ENCODE measurements at places on chromosomes 13 and 19.

- peak; percentile 32 for DNase-seq
Observed at GRCh38 chr13:42328672-42329071, 56.7 kb downstream of the AKAP11 start.

DNA sequence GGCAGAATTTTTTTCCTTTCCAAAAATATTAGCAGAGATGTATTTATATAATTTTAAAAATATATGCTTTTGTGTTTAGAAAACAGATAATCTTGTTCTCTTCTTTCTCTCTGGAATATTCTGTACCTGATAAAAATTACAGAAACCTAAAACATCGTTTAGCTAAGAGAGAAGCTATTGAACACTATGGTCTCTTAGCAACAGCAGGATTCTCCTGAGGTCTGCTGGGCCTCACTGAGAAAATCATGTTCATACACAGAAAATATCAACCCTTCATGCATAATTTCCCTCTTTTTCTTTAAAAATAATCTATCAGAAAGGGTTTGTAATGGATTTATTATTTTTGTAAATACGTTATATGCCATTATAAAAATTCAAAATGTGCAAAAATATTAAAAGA, 242.2 kb downstream of the DCLK1 start:
- no peak for DNase-seq

DNA sequence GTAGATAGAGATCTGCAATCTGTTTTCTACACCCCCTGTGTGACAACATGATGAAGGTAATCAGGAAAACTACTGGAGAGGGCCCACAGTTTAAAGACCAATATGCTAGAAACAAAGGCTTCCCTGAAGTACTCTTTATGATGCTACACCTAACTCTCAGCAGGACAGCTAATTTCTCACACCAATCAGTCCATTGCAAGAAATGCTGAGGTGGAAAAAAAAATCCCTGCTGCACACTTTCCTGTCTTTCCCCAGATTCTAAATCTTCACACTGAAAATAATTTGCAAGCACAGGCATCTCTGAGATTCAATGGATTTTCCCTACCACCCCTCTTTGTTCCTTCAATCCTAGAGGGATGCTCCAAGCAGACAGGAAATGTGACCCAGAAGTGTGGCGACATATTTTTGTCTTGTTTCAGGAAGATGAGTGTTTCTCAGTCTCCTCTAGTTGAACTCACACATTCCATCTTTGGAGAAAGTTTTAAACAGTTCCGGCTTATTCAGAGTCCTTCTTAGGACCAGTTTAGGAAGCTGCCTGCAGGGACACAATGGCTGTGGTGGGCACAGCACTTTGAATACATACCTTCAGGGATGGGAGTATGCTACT, 671.6 kb downstream of the DIAPH3 start:
- DNase-seq: no peak

DNA sequence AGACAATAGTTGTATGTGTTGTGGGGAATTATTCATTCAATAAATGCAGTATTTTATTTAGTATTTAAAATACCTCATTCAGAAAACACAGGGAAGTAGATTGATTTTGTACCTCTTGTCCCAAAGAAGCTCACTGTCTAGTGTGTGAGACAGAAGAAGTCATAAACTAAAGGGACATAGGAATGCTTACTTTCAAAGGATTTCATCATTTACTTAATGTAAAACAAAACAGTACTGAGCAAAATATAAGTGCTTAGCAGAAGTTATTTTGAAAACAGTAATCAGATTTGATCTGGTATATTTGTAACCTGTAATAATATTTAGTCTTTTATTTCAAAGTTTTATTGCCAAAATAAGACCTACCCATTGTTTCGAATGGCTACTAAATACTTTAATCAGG, 117.9 kb downstream of the TDRD3 start:
- no peak for DNase-seq

DNA sequence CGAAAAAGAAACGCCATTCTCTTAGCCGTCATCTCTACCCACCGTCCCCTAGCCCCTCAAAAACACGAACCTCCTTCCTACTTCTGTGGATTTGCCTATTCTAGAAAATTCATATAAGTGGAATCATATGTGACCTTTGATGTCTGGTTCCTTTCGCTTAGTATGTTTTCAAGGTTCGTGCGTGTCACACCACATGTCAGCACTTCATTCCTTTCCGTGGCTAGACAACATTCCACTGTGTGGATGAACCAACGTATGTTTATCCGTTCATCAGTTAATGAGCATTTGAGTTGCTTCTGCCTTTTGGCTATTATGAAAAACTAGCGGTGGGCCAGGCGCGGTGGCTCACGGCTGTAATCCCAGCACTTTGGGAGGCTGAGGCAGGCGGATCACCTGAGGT, 14.0 kb upstream of the PPP1R12C start:
- no peak for DNase-seq

GRCh38 chr13:48156466-48156865, 61.6 kb upstream of the MED4 start:
- no peak for DNase-seq

- DNase-seq: peak; percentile 57
Observed at GRCh38 chr13:77507931-77508776, 27.4 kb upstream of the SCEL start.

DNA sequence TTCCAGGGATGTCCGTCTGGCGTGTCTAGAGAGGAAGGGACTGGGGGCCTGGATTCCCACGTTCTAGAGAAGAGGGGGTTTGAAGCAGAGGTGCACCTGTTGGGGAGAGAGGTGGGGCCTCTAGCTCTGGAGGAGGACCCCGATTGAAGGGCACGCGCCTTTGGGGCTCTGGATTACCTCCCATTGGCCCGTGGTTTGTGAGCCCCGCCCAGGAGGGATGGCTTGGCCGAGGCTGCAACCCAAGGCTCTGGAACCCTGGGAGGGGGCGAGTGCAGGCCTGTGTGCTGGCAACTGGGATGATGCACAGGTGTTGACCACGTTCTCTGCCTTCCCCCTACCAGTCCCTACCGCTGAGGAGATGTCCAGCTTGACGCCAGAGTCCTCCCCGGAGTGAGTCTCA, 20.2 kb downstream of the TMEM150B start:
- no peak for DNase-seq

GRCh38 chr13:98998831-98999638, 21.2 kb upstream of the DOCK9 start:
- peak; percentile 27 for DNase-seq

- DNase-seq: no peak
Observed at GRCh38 chr19:38417544-38418506, 8.2 kb downstream of the RASGRP4 start.

GRCh38 chr13:28355822-28356371, 139.0 kb downstream of the FLT1 start:
- DNase-seq: peak; percentile 91

- DNase-seq: no peak
Observed at GRCh38 chr19:4671185-4671851, 1.2 kb upstream of the MYDGF start.

- DNase-seq: no peak
Observed at GRCh38 chr19:10918359-10918758, 10.1 kb downstream of the YIPF2 start.

DNA sequence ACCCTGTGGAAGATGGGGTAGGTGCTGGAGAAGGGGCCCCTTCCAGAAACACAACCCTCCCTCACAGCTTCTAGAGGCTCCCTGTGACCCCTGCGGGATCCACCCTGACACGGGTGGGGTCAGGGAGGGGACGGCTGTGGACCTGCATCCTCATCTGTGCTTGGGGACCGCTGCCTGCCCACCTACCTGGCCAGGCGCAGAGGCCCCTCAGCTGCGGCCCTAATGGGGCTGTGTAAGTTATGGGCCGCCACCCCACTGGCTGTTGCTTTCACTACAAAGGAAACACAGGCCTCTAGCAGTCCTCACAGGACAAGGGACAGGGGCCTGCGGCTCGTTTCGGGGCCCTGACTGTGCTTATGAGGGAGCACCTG, 7.0 kb upstream of the CTXN1 start:
- DNase-seq: no peak

GRCh38 chr13:75506018-75506417, 24.0 kb upstream of the TBC1D4 start:
- DNase-seq: no peak

- DNase-seq: no peak
Observed at GRCh38 chr13:102261809-102262208, 140.0 kb downstream of the FGF14 start.

DNA sequence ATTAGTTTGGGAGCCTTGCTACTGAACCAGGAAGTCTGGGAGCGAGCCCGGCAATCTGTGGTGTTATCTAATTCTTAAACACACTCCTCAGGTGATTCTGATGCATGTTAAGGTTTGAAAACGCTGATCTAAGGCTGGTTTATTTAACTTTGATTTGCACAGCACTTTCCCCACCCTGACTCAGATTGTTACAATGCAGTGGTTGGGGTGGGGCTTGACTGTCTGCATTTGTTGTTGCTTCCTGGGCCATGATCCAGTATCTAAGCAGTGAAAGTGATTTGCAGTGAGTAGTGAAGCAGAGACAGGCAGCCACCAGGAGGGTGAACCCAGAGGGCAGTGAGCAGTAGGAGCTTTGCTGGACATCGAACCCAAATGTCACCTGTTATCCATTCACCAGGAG, 81.6 kb upstream of the ARGLU1 start:
- peak; percentile 29 for DNase-seq

DNA sequence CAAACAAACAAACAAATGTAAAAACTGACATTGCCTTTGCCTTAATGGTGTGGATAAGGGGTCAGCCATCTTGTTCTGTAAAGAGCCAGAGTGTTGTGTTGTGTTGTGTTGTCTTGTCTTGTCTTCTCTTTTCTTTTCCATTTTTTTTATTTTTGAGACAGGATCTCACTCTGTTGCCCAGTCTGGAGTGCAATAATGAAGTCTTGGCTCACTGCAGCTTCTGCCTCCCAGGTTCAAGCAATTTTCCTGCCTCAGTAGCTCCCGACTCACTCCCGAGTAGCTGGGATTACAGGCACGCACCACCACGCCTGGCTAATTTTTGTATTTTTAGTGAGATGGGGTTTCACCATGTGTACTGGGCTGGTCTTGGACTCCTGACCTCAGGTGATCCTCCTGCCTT, 27.8 kb downstream of the TIMM13 start:
- DNase-seq: no peak

DNA sequence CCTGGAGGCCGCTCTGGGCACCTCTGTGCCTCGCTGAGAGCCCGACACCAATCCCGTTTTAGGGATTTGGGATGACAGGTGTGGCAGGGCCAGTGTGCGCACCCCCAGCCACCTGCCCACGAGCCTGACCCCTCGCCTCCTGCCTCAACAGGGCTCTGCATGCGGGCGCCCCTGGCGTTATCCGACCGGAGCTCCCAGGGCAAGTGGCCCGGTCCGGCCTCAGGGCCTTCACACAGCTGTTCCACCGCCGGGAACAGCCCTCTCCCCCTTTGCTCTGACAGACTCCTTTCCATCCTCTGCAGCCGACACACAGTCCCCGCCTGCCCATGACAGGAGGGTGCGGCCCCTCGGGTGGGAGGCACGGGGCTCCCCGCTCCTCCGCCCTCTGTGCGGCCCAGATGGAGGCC, 7.1 kb upstream of the WDR18 start:
- no peak for DNase-seq

DNA sequence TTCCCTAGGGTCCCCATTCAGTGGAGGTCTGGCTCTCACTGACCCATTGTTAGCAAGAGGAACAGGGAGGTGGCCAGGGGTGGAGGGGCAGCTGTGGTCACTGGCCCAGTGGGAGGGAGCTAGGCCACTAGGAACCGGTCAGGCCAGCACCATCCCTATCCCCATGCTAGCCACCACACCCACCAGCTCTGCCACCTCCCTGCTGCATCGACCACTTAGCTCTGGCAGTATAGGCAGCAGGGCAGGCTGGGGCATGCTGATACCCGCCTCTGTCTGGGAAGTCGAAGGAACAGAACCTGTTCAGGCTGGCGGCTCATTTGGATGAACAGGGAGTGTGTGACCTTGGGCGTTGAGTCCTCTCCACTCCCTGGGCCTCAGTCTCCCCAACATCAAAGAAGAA, 4.7 kb downstream of the PPP1R13L start:
- no peak for DNase-seq

GRCh38 chr13:45370922-45371406, 30.0 kb upstream of the TPT1 start:
- peak; percentile 88 for DNase-seq

DNA sequence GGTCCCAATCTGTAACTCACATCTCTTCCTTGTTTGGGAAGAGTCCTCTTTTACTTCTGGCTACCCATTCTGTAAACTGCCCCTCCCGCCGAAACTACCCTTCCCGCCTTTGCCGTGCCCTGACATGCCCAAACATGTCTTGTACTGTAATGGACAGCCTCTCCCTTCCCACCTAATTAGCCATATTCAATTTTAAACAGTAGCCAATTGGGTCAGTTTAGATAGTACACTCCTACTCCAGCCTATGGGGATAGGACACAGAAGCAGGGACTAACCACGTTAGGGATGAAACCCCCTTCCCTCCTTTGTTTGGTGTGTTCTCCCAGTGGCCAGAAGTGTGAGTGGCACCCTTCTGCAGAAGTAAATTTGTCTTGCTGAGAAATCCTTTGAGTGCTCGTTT, 34.2 kb downstream of the SACS start:
- DNase-seq: no peak

GRCh38 chr19:10270180-10270615, 722 bp upstream of the ICAM1 start:
- peak; percentile 53 for DNase-seq

DNA sequence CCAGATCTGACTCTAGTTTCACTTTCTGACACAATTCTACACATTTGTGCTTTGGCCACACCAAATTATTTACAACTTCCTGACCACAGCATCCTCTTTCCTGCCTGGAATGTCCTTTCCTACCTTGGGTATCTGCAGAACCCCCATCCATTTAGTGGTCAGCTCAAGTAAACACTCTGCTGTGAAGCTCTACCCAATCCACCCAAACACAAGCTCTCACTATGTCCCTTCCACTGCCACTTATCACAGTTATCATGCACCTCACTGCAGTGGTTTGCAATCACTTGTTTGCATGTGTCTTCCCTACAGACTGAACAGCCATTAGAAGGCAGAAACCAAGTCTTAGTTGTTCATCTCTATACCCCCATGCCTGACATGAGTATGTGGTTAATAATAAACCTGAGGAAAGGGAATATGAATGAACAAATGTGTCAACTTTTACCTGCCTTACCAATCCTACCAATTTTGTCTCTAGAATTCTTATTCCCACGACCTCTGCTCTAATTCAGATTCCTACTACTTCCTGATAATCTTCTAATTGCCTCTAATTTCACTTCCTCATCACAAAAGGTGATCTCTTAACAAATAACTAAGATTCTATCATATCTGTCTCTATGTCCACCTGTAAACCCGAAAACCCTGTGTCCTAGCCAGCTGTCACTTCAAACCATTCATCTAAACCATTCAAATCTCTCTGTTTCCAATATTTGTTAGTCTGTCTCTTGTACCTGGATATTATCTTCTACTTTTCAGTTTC, 25.1 kb downstream of the LNX2 start:
- DNase-seq: no peak

- no peak for DNase-seq
Observed at GRCh38 chr19:18203408-18203862, 407 bp downstream of the RAB3A start.

DNA sequence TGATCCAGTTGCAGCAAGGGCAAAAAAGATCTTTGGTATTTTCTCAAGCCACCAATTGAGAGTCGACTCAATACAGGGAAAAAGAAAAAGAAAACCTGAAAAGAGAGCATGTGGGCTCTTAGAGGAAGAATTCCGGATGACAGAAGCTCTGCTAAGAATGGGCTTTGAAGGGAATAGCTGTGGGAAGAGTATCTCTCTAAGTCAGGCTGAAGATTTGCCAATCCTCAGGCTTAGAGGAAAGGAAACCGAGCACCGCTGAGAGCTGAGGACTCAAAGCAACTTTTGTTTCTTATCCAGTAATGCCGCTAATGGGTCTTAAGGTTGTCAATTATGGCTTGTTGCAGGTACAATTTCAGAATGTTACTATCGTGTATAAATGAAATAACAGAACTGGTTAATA, 166.4 kb downstream of the EFNB2 start:
- no peak for DNase-seq
